Inflammatory macrophage treated with lipopolysaccharide for 1 hour (primary cell): ENCODE measurements at places on chromosomes 11 and 22.

GRCh38 chr22:33357981-33358399 lies 299.8 kb upstream of the SYN3 start:
- no peak for DNase-seq

DNA sequence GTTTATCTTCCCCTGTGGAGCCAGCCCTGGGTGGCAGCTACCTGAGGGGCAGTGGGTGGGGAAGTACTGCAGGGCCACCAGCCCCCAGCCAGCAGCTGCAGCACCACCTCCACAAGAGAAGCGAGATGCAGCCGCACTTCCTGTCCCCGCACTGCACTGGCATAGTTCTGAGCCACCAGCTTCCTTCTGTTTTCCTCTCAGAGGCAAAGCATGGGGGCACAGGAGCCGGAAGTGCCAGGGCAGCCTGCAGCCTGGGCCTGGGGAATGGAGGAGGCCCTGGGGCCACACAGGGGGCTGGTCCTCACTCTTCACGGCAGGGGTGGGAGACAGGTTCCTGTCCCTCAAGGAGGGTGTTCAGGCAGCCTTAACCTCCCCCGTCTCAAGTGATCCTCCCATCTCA lies 11.9 kb upstream of the SH3BP1 start:
- no peak for DNase-seq

- no peak for DNase-seq
Observed at GRCh38 chr22:43726322-43726721, 85.8 kb downstream of the EFCAB6 start.

- no peak for DNase-seq
Observed at GRCh38 chr11:69516526-69516925, 35.1 kb downstream of the LINC01488 start.

DNA sequence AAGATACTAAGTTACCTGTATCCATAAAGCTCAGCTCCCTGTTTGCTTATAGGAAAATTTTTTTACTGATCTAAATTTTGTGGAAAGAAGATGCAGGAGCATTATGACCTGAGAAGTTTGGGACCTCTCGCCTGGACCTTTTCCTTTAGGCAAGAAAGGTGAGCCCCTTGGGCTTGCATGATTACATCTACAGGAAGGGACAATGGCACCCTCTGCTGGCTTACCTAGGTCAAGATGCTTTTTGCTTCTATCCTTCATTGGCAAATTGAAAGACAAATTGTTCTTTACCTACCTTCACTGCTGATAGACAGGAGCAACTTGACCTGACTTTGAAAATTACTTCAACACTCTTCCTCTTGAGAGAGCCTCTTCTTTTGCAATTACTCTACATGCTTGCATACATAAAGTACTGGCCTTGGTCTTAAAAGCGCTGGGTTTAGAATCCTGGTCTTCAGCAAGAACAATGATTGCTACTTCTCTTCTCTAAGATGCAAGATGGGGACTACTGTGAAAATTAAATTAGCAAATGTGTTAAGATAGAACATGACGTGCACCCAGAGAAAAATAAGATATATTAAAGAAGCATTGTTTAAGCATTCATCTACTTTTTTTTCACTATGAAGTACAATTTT lies 147.2 kb downstream of the TRPC6 start:
- peak; percentile 6 for DNase-seq

DNA sequence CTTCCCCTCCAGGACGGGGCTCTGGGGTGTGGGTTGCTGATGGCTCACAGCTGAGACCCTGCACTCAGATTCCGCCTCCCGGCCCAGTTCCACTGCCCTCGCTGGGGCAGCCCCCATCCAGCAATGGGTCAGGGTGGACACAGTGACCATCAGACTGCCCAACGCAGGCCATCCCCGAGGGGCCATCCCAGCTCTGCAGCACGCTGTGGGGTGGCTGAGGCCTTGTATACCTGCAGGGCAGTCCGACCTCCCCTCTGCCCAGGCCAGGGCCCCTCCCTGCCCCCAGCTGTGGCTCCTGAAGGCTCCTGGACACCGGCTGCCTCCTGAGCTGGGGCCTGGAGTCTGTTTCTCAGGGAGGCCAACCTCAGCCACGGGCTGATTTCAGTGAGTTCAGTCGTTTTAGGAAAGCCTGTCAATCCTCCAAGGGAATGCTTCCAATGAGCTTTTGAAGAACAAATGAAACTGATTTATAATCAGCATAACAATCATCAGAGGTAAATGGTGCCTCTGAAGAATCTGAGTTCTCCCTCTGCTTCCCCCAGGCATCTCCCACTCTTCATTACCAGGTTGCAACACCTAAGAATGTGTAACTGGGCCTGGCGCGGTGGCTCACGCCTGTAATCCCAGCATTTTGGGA lies 95.1 kb downstream of the CELSR1 start:
- no peak for DNase-seq

GRCh38 chr11:36672815-36673450 lies 74.9 kb upstream of the RAG2 start:
- DNase-seq: peak; percentile 68

GRCh38 chr11:31714840-31715239 lies 96.3 kb downstream of the PAX6 start:
- no peak for DNase-seq

DNA sequence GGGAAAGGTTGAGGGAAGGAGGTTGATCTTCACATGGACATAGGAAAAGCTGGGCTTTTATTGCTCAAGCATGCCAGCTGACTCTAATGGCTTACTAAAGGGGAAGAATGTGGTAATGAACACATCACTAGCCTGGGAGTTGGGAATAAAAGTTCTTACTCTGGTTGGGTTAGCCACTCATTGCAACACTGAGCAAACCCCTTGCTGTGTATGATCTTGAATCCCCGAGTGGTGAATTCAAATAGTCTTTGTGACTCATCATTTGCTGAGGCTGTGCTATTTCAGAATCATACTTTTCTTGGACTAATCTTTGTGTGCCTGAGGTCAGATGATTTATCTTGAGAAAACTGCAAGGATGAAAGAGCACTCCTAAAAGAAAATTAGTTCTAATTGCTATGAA lies 304.1 kb upstream of the ANO5 start:
- DNase-seq: peak; percentile 65

DNA sequence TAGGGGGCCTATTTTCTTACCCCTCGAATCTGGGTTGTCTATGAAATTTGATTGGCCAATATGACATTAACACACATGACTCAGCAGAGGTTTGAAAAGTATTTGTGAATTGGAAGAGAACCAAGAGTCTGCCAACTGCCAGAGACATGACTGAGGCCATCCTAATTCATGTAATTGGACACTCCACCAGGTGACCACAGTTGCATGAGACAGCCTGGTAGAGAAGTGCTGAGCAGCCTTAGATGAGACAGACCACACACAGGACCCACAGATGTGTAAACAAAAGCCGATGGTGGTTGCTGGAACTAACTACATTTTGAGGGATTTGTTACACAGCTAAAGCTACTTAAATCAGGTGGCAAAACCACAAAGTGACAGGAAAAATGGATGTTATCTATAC lies 855 bp upstream of the MS4A5 start:
- no peak for DNase-seq

DNA sequence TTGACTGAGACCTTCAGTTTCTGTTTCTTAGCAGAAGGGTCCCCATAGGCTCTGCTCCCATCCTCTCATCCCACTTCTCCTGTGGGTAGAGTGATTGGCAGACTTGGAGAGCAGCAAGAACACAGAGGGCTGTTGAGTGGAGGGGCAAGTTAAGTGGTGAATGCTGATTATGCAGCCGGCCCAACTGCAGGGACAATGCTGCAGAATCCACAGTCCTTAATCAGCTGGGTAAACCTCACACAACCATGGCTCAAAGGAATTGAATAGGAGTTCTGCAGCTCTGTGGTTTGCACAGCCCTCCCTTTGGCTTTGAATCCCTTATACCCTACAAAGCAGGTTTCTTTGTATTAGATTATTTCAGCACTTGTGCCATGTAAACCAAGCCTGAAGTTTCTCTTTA lies 161.1 kb downstream of the NAV2 start:
- no peak for DNase-seq

DNA sequence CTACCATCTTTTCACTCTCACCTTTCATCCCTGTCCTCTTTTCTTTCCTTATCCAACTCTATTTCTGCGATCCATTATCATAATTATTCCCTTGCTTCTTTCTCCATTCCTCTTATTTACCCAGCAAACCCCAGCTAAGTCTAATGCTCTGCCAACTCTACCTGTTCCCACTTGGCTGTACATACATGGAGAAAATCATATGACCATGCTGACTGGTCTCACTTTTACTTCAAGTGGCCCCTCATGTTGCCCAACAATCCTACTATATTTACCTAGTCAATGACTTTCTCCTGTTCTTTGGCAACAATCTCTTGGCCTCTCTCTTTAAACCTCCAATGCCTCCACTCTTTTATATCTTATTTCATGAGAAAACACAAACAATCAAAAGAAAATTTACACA lies 94.1 kb downstream of the USP35 start:
- DNase-seq: no peak

- peak; percentile 20 for DNase-seq
Observed at GRCh38 chr11:57974848-57975601, 48.7 kb upstream of the OR9Q1 start.

GRCh38 chr11:111454561-111455192 lies 57.5 kb downstream of the BTG4 start:
- no peak for DNase-seq

DNA sequence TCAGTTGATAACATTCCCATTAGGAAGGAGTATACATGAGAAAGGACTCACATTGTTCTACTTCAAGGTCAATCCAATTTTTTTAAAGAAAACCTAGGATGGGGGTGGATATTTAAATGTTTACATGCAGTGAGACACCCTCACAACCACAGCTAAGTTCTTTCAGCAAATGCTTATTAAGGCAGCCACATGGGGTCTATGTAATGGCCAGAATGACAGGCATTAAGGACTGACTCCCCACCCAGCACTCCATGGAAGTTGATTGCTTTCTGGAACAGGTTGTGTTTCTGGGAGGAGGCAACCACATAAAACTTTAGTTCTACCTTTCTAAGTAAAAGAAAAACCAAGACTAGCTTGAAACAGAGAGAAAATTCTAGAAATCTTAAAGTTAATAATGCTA lies 662.0 kb upstream of the CCDC90B start:
- no peak for DNase-seq

DNA sequence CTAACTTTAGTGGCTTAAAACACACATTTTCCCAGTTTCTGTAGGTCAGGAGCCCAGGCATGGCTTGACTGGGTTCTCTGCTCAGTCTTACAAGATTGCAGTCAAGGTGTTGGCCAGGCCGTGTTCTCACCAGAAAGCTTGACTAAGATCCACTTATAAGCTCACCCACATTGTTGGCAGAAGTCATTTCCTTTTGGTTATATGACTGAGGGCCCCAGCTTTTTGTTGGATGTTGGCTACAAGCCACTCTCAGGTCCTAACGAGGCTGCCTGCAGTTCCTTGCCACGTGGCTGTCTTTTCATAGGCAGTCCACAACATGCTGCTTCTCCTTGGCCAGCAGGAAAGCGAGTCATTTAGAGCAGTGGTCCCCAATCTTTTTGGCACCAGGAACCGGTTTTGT lies 79.3 kb upstream of the CRTAM start:
- DNase-seq: no peak

GRCh38 chr11:23789938-23790371 lies 706.9 kb upstream of the LUZP2 start:
- DNase-seq: no peak

- DNase-seq: no peak
Observed at GRCh38 chr11:74701351-74701750, 29.9 kb downstream of the CHRDL2 start.

DNA sequence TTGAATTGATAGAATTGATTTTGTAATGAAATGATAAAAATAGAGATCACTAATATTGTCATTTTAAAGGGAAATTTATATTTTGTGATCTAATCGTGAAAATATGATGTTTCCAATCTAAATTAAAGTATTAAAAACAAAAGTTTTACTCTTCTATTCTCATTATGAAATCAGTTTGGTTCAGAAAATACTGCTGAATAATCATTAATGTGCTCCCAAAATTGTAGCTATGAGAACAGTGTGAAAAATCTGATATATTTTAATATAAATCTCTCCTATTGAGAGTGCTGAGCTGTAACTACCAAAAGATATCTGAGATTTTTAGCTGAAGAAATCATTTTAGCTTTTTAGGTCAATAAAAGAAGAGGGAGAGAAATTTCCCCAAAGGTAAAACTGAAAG lies 287.5 kb upstream of the ANO3 start:
- DNase-seq: no peak

GRCh38 chr11:96237766-96238266 lies 105.2 kb downstream of the MAML2 start:
- DNase-seq: no peak

DNA sequence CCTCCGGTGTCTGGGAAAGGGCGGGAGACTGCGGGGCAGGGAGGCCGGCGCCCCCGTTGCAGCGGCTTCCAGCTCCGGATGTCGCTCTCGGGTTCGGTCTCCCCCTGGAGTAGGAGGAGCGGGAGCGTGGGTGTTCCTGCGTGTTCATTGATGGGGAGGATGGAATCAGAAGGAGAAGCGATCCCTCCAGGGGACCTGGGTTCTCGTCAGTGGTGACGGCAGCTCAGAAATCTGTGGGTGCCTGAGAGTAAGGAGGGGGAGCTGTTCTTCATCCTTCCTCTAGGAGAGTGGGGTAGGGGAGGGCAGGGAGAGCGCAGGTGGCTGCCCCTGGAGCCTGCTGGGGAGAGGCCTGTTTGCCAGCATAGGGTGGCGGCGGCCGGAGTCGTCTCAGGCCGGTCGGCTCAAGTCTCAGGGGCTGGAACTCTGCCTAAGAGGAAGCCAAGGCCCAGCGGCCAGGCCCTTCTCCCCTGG lies 1.1 kb downstream of the UBASH3B start:
- DNase-seq: peak; percentile 78

- no peak for DNase-seq
Observed at GRCh38 chr11:46307369-46307768, 29.9 kb downstream of the CREB3L1 start.

GRCh38 chr11:130583801-130584211 lies 135.4 kb downstream of the ADAMTS15 start:
- no peak for DNase-seq

DNA sequence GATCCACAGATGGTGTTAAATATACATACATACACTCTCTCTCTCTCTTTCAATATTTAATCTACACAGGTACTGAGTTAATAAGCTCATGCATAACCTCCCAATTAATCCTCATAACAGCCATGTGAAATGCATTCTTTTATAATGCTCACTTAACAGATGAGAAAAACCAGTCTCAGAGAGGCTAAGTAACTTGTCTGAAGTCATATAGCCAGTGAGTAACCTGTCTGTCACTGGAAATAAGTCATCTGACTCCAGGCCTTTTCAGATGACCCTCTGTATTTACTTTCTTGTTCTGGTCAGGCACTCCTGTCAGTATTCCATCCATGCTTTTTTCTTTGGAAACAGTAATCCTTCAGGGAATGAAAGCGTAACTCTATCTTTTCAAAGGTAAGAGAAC lies 594.0 kb upstream of the TENM4 start:
- DNase-seq: no peak

DNA sequence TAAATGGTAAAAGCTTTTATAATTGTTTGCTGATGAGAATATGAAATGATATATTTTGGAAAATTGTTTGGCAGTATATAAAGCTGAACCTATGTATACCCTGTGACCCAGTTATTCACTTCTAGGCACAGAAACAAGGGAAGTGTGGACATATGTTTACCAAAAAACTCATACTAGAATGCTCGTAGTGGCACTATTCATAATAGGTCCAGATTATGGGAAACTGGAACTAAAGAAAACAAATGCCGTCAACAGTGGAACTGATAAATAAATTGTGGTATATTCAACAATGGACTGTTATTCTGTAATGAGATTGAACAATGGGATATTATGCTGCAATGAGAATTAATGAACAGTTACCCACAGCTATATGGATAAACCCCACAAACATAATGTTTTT lies 32.8 kb downstream of the CSTPP1 start:
- no peak for DNase-seq

- DNase-seq: peak; percentile 60
Observed at GRCh38 chr11:85844439-85845123, 10.6 kb upstream of the CCDC83 start.
